ENCODE measurements at places on chromosomes 11 and 22.

DNA sequence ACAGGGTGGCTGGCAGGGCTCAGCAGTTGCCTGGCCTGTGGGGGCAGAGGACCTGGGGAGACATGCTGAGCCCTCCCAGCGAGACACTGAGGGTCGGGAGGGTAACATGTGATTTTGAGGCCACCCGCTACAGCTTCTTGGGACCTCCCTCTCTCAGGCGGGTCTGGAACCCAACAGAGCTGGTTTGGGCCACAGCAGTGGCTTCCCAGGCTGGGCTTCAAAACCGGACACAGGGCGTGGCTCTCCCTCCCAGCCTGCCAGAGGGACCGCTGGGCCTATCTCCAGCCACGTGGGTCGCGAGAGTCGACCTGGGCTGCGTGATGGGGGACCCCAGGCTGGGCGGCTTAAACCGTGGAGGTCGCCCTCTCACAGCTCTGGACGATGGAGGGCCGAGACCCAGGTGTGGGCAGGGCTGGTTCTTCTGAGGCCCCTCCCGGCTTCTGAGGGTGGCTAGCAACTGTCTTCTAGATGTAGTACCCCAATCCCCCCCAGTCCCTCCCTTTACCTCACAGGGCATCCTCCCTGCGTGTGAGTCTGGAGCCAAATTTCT, 91.7 kb downstream of the KCNQ1 start:
- DNase-seq = no peak

DNA sequence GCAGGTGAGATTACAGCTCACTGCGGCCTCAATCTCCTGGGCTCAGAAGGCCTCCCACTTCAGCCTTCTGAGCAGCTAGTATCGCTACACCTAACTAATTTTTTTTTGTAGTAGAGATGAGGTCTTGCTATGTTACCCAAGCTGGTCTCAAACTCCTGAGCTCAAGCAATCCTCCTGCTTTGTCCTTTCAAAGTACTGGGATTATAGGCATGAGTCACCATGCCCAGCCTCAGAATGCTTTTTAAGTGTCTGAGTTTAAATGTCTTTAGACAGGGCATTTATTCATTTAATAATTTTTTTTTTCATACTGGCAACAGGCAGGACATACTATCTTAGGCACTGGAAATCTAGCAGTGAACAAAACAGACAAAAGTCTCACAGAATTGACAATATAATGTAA, 27.7 kb downstream of the LRP4 start:
- DNase-seq = no peak

DNA sequence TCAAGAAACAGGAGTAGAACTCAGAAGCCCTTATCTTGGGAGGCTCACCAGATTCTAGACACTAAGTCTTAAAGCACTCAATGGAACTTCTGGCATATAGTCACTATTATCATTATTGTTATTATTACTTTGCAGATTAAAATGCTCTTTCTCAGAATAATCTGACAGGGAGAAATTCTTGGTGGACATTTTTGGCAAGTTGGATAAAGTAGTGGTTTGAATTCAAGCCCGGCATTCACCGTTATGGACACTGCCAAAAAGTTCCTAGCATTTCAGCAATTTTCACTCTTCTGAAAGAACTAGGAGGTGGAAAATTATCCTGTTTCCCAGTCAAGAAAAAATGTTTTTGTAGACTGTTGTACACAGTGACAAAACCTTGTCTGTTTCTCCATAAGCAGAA, 179.6 kb upstream of the ISX start:
- no peak for DNase-seq

- no peak for DNase-seq
Observed at GRCh38 chr11:36016263-36016662, 72.4 kb downstream of the LDLRAD3 start.

GRCh38 chr11:114315749-114316368, 19.7 kb downstream of the NNMT start:
- no peak for DNase-seq

GRCh38 chr22:41656556-41656955, 32.1 kb downstream of the SNU13 start:
- DNase-seq = no peak

GRCh38 chr22:44685384-44686056, 16.5 kb upstream of the PRR5 start:
- peak; percentile 44 for DNase-seq

DNA sequence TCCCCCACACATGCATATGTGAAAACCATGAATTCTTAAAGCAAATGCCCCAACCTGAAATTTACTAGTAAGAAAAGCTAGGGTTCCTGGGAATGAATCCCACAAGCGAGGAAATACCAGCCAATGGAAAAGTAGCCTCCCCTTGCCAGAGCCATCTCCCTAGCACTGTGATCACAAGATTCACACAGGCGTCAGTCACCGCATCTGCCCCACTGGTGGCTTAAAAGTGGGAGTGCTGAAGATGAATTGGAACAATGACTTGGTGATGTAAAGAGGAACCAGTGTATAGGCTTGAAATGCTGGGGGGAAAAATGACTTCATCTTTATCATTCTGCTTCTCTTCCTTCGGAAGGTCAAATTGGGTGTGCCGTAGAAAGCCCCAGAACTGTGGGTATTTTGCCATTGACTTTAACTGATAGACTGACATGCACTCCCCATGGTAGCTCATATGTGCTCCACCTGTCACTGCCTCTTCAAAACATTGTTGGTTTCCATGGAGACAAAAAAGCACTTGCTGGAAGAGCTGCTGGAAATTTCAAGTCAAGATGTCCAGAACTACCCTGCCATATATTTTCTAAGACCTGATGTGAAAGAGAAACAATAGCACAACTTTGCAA, 19.2 kb upstream of the ASPHD2 start:
- DNase-seq = no peak

DNA sequence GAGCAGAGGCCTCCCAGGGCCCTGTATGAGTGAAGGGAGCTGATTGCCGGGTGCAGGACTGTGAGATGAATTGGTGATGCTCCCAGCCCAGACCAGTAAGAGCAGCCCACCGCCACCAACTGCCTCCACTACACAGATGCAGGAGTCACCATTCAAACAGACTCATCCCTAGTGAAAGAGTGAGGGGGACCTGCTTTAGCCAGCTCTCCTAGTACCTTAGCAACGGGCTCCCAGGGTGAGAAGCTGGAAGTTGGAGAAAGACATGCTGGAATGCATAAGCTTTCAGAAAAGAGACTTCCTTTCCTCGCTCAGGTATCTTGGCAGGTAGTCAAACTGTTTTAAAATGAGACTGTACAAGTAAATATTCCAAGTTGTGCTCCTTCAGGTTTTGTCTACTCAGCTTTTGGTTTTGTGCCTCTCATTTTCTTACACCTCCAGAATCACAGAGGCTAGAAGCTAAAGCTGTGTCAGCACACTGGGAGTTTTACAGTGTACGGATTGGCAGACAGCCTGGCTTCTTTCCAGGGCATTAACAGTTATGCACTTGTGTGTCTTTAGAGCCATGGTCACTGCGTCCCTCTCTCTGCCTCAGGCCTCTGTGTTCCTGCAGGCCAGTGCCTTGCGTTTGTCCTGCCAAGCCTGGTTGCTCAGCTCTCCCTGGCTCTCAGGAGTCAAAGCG, 146.2 kb downstream of the ATXN10 start:
- DNase-seq = no peak

GRCh38 chr11:98561252-98561651, 459.5 kb upstream of the CNTN5 start:
- DNase-seq = no peak

- no peak for DNase-seq
Observed at GRCh38 chr11:122707111-122707510, 51.6 kb downstream of the UBASH3B start.

DNA sequence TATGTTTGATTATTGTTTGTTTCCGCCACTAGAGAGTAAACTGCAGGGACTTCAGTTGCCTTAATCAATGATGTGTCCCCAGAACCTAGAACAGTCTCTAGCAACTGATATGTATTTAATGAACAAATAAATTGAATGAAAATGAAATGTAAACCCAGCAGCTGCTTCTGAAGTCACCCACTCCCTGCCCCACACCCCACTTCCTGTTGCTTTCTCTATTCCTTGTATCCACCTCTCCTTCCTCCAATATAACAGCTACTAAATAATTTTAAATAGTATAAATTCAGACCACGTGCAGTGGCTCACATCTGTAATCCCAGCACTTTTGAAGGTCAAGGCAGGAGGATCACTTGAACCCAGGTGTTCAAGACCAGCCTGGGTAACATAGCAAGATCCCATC, 15.8 kb downstream of the MYH9 start:
- DNase-seq = no peak

GRCh38 chr11:5234381-5234834, at the start of gene HBD:
TSS of gene HBD (minus strand) at chr11:5234483. CDS start at chr11:5234433, 50 bp downstream.
- peak; percentile 79 for DNase-seq

GRCh38 chr22:23250056-23250784, 69.9 kb downstream of the BCR start:
- DNase-seq = no peak

DNA sequence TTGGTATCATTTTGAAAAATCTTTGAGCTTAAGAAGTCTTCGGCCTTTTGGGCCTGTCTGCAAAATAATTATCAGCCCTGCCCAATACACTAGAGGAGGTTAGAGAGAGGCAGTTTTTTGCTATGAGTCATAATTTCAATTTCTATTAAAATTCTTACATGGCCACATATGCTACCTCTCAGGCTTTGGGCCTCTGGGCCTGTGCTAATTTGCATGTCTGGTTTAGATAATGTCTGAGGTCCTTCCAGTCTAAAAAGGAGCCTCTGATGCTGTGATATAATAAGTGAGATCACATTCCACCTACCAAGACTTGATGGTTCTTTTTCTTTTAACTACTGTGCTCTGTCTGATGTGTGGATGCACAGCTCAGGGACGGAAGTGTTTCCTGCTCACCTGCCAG, 70.8 kb downstream of the KCNJ1 start:
- DNase-seq = no peak

- DNase-seq = no peak
Observed at GRCh38 chr22:44739024-44739423, 13.4 kb upstream of the ARHGAP8 start.

GRCh38 chr11:45737056-45737455, 67.9 kb upstream of the SLC35C1 start:
- no peak for DNase-seq

DNA sequence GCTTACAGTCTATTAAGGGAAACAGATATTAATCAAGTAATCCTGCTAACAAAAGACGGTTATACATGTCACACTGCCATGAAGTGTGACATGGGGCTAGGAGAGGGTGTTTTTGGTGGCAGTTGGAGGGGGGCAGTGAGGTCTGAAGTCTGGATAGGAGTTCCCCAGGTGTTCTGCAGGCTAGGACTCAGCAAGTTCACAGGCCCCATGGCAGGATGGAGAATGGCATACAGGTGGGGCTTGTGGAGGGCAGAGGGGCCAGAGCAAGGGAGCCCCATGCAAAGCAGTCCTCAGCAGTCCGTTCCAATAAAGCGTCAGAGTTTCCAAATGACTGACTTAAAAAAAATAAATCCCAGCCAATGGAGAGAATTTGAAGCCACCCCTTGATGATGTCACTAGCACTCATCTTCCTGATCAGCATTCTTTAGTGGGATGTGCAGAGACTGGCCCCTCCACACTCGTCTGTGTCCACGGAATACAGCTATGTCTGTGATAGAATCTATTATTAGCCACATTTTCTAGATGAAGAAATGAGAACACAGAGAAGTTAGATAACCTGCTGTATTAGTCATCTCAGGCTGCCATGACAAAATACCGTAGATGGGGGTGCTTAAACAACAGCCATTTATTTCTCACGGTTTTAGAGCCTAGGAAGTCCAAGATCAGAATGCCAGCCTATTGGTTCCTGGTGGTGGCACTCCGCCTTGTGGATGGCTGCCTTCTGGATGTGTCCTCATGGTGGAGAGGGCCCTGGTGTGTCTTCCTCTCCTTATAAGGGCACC, 32.6 kb downstream of the PRDM11 start:
- DNase-seq = peak; percentile 32

DNA sequence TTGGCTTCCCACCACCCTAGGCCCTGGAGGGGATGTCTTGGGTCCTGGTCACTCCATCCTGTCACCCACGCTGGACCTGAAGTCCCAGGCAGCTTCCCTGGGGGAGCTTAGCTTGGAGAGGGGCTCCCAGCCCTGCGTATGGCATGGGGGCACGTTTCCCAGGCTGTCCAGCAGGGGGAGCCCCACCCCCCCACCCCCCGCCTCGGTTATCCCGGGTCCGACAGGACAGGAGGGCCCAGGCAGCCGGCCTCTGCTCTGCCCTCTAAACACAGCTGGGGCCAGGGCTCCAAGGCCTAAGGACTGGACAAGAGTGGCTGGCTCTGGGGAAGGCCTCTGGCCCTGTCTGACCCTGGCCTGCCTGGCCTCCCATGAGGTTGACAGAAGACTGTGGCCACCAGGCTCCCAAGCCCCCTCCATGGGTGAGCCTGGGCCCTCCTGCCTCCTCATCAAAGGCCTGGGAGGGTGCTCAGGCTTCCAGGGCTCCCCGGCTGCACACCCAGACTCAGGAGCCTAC, 104.8 kb downstream of the NECTIN1 start:
- no peak for DNase-seq

GRCh38 chr11:96179905-96180304, 163.1 kb downstream of the MAML2 start:
- DNase-seq = no peak

DNA sequence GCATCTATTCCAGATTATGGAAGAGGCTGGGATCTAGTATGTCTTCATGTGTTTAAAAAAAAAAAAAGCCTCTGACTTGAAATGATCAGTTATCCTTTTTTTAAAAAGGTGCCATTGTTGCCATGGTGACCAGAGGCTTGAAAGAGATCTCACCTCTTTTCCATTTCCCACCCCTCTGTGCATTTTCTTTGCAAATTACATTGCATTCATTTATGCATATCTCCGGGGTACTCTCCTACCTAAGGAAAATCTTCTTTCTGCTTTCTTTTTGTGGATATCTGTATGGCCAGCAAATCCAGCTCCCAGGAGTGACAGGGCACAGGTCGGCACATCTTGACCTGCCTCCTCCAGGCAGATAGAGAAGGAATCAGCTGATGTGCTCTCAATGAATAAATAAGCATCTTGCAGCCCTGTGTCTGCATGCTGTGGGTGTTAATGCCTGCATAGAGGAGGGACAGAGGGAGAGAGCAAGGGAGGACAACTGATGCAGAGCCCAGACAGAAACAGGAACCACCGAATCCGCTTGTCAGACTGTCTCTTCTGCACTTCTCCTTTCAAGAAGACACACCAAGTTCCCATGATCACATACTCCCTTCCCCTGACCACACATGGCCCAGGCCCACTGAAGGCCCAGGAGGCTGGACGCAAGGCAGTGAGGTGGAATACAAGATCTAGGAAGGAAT, 50.9 kb downstream of the CWC15 start:
- DNase-seq = no peak

DNA sequence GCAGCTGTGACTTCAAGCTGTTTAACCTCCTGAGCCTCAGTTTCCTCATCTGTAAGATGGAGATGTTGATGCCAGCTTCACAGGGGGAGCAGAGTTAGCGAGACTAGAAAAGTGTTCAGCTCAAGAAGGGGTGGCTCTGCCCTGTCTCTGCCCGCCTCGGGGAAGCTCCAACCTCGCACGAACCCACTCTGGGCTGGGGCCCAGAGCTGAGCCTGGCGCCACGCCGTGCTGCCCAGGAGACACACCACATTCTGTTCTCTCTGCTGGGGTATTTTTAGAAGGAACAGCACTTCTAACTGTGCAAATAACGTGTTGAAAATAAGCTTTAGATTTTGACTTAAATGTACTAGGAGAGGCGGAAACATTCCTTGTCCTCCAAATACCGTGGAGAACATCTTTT, 74.1 kb downstream of the PHF21B start:
- DNase-seq = no peak

Data from hematopoietic multipotent progenitor cell (in vitro differentiated cells).